ENCODE measurements at places on chromosomes 6 and 20.

GRCh38 chr20:39112178-39112743 is 150.1 kb downstream of the DHX35 start:
- peak; percentile 14 for DNase-seq

- peak; percentile 18 for DNase-seq
Observed at GRCh38 chr6:103273048-103273447, 1586.7 kb downstream of the HACE1 start.

GRCh38 chr6:141956868-141957267 is 175.9 kb upstream of the GJE1 start:
- no peak for DNase-seq

GRCh38 chr20:50144362-50144761 is 9.2 kb downstream of the PEDS1 start:
- no peak for DNase-seq

DNA sequence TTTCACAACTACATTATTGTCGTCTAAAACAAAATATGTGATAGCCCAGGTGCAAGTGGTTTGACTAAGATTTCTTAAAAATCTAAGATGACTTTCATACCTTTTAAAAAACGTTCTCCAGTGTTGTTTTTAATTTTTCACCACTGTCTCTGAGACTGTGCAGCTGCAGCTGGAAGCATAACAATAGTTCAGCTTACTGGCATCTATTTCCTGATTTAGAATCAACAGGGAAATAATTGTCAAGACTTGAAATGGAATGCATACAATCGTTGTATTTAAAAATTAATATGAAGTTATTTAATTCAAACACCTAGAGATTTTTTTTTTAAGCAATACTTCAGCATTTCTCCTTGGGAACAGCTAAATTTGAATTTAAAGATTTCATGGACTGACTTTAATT is 982.0 kb upstream of the EPHA7 start:
- DNase-seq: no peak

- no peak for DNase-seq
Observed at GRCh38 chr20:58854638-58855471, 2.3 kb downstream of the GNAS start.

- DNase-seq: no peak
Observed at GRCh38 chr6:16473184-16473907, 235.0 kb downstream of the GMPR start.

- DNase-seq: no peak
Observed at GRCh38 chr20:61049684-61050083, 202.4 kb upstream of the CDH4 start.

DNA sequence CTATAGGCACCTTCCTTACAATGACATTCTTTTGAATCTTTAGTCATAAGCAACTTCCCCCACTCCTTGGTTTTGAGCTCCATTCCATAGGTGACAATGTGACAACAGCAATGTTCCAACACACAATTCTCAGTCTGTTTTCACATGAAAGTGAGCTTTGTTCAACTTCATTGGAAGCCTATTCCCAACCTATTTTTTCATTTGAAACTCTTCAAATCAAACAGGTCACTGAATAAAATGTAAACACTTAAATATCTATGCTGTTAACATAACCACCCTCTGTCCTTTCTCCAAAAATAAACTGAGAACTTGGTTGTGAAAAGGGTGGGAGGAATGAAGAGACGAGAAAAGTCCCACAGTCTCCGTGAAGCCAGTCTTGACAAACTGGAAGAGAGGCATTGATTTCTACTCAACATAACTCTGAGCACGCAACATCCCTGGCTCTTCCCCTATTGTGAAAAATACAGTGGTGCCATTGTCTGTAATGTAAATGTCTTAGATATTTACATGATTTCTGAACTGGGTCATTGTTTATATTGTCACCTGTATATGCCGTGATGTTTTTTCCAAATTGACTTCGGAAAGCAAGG is 343.1 kb downstream of the TFAP2A start:
- no peak for DNase-seq

DNA sequence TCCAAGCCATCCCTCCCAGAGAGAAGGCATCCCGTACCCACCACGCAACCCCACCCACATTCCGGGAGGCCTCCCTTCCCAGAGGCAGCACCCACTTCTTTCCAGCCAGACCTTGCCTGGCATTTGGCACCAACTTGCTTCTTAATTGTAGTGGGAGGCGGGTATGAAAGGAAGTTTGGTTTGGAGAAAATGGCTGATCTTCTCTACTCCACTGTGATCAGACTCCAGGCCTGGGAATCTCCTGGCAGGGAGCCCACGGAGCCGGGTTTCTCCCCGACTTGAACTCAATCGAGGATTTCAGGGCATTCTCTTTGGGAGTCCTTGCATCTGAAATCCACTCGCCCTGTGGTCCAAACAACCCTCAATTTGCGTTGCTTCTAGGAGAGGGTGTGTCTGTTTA is 107.1 kb downstream of the ZDHHC14 start:
- no peak for DNase-seq

DNA sequence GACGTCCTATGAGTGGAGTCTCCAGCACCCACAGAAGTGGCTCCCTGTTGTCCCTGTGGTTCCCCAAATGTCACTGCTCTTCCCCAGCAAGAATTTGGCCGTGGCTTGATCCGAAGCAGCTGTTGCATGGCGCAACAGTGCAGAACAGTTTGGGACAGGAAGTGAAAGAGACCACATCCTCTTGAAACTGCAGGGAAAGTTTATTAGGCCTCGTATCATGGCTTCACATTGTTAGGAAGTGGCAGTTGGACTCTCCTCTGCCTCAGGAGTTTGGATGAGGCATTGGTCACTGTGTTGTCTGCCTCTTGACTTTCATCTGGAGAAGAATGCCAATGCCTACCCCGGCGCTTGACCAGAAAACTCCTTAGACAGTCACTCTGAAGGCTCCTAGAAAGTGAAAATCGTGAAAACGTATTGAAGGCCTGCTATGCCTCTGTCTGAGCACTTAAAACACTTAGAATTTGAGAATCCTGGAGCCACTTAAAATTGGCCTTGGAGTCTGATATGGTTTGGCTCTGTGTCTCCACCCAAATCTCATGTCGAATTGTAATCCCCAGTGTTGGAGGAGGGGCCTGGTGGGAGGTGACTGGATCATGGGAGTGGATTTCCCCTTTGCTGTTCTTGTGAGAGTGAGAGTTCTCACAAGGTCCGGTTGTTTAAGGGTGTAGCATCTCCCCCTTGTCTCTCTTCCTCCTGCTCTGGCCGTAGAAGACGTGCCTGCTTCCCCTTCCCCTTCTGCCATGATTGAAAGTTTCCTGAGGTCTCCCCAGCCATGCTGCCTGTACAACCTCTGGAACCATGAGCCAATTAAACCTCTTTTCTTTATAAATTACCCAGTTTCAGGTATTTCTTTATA is 334.9 kb upstream of the JARID2 start:
- peak; percentile 14 for DNase-seq

GRCh38 chr6:41901882-41902519 is 6.8 kb upstream of the USP49 start:
- DNase-seq: no peak

DNA sequence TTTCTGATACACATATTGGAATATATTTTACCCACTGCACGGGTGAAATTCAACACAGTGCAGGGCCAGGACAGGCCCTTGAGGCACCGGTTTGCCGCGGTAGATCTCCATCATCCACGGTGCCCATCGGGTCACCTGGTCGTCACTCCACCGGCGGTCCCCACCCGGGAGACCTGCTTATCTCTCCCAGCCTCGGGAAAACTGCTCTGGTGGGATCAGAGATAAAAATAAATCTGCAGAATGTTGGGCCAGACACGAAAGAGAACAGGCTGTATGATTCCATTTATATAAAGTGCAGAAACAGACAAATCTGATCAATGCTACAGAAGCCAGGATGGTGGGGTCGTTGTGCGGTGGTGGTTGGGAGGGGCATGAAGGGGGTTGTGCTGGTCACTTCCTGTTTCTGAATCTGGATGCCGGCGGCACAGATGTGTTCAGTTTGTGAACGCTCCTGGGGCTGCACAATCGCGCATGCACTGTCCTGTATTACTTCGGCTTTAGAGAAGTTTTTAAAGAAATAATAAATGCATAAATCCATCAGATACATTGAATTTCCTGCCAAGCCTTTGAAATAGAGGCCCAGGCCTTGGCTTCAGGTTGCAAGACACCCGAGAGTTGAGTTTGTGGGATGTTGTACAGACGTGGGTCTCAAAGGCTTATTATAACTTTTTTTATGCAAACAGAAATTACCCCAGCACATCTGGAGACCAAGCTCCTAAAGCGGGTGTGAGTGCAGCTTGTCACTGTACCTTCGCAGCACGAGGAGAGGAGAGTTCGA is 54.3 kb downstream of the ANKRD60 start:
- DNase-seq: no peak

- DNase-seq: no peak
Observed at GRCh38 chr6:14147891-14148290, 30.3 kb downstream of the CD83 start.
